ENCODE measurements at places on chromosomes 16 and 17.

GRCh38 chr16:2007081-2007836, 2.4 kb downstream of the ZNF598 start:
- DNase-seq, result no peak

DNA sequence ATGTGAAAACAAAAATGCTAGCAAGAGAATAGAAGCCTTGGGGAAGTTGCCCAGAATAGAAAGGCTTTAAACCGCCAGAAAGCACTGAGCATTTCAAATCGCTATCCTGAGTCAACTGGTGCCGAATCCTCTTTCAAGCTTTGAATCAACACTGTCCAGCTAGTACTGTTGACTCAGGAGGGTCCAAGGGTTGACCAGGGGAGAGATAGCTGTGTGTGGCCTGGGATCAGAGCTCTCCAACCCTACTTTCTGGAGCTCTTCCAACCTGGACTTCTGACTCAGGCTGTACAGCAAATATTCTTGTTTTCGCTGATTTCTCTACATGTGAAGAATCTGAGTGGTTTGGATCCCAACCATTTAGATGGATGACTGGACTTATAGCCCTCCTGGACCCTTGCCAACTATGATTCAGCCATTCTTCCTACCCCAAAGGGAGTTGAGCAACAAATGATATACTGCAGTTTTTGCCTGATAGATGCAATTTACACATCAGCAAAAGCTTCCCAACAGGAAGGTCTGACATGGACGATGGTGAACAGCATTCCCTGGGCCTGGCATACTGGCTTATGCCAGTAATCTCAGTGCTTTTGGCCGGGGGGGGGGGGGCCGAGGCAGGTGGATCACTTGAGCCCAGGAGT, 154.0 kb upstream of the SDK2 start:
- DNase-seq, result no peak

DNA sequence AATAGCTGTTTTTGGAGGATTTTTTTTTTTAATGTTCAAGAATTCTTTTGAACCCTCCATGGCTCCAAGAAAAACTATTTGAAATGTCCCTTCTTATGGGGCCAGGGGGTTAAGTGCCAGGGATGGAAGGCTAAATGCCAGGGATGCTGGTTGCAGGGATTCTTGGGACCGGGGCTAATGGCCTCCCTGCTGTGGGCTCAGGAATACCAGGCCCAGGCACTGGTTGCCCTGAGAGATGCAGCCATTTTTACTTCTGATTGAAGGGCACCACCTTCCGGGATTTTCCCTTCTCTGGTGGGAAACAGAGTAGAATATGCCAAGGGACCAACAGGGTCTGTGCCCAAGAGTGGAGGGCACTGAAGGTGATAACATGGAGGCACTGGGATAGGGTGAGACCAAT, 10.9 kb upstream of the KAT7 start:
- no peak for DNase-seq

DNA sequence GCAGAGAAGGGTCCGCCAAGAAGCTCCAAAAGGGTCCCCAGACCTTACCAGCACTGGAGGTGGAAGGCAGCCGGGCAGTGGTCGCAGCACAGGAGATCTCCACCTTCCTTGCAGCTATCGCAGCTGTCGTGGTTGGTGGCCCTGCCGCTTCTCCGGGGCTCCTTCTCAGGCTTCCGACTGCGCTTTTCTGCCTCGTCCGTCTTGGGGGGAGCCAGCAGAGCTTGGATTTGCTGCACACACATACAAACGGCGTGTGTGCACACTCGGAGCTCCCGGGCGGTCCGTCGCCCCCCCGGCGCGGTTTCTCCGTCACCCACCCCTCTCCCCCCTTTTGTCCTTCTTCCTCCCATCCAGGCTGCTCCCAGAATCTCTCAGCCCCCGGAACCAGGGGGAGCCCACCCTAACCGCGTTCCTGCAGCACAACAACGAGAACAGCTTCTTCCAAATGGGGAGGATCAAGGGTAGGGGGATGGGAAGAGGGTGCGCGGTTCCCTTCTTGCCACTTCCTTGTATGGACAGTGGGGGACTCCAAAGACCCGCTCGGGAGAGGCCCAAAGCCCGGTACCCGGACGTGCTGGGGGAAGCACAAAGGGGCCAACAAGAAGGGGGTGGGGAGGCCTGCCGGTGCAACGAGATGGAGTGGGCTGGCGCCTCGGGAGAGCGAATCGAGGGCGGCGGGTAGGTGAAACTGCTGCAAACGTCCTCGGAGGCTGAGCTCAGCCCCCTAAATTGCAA, 1.1 kb downstream of the PHF12 start:
- DNase-seq, result peak; percentile 34

GRCh38 chr17:49148171-49148570, 15.6 kb downstream of the B4GALNT2 start:
- DNase-seq, result no peak

- no peak for DNase-seq
These were observed 3.4 kb upstream of the PRSS8 start for GRCh38 chr16:31138621-31139578.

DNA sequence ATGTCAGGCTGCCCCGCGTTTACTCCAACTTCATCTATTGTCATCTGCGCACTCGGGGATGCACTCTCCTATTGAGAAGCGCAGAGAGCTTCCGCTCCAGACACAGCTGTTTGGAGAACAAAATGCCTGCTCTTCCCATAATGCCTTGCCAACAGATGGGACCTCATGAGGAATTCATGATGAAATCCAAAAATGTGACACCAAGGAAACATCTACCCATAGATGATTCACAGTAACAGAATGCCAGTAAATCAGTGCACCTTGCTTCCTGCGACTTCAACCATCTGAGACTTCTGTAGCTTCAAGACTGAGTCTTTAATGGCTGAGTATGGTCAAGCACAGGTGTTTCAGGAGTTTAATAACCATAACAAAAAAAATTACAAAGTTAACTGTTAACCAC, 1144.9 kb upstream of the GOT2 start:
- no peak for DNase-seq
